ENCODE measurements at places on chromosomes 13 and 19.

GRCh38 chr13:110201114-110201513, 105.8 kb downstream of the COL4A1 start:
- DNase-seq, result no peak

DNA sequence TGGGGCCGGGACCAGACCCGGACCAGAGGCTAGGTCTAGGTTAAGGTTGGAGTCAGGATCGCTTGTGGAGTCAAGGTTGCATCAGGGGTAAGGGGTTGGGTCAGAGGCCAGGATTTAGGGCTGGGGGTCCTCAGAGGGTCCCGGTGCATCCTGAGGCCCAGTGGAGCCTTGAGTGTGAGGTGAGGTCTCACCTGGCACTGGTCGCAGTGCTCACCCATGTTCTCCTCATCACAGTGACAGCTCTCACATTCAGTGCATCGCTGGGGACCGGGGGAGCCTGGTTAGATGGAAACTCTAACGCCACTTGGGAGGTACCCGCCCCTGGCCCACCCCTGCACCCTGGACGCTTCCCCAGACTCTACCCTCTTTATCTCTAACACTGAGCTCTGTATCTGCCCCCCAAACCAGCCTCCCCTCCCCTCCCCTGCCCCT, 3.1 kb downstream of the HRC start:
- DNase-seq, result peak; percentile 54

GRCh38 chr13:65093357-65093756, 2136.8 kb downstream of the PCDH9 start:
- peak; percentile 10 for DNase-seq

DNA sequence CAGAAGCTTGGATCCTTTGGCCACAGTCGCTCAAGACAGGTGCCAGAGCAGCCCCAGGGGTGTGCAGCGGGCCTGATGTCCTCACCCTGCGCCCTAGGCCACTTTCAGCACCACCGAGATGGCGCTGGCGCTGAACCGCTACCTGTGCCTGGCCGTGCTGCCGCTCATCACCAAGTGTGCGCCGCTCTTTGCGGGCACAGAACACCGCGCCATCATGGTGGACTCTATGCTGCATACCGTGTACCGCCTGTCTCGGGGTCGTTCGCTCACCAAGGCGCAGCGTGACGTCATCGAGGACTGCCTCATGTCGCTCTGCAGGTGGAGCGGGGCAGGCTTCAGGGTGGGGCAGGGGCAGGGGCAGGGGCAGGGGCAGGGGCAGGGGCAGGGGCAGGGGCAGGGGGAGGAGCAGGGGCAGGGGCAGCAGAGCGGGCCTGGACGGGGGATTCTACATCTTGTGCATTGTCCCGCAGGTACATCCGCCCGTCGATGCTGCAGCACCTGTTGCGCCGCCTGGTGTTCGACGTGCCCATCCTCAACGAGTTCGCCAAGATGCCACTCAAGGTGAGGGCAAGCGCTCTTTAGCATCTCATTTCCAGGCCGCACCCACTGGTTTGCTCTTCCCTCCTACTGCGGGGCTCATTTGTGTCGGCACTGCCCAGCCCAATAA, 69.1 kb downstream of the RYR1 start:
- DNase-seq, result peak; percentile 34

DNA sequence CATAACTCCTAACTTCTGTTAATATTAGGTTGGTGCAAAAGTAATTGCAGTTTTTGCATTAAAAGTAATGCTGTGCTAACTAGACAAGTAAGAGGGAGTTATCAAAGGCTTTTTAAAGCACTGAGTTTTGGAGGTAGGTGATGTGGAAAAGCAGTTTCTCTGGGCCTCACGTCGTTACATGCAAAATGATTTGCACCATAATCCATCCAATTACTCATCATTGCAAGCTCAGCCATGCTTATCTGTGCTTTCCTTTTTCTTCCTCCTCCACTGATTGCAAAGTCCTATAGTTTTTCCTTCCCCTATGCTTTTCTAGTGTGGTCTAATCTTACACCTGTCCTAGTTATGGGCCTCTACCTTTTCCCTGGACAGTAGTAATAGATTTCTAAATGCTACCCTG, 35.4 kb upstream of the INTS6 start:
- DNase-seq, result no peak

DNA sequence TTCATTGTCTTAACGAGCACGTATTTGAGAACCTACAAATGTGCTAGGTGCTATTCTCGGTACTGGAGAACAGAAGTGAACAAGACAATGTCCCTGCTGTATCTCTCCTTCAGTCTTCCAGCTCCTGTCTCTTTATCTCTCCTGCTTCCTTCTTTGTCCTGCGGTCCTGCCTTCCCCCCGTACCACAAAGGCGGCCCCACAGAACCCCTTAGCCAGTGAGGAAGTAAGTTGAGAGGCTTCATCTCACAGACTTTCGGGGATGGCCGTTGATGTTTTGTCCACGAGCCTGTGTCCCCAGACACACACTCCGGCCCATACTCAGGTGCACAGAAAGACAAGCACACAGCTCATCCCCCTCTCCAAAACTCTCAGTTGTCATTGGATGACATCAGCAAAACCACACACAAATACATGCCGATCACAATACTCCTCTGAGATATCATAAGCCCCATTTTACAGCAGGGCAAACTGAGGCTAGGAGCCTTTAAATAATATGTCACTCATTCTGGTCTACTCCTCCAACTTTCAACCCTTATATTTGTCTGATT, 507 bp upstream of the SWSAP1 start:
- peak; percentile 37 for DNase-seq

DNA sequence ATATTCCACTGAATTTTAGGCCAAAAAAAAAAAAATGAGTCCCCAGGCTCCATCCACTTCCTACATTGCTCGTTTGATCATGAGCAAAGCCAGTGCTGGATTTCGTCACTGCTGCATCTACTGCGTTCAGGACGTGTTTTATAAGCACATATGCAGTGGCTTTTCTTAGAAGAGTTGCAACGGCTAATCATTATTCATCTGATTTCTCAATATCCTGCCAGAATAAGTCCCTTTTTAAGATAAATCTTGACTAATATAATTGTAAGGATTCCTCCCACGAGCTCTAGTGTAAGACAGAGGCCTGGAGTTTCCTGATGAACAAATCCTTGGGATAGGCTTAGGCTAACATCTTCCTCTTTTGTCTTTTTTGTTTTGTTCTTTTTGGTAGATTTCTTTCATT, 19.5 kb downstream of the FAM124A start:
- no peak for DNase-seq

DNA sequence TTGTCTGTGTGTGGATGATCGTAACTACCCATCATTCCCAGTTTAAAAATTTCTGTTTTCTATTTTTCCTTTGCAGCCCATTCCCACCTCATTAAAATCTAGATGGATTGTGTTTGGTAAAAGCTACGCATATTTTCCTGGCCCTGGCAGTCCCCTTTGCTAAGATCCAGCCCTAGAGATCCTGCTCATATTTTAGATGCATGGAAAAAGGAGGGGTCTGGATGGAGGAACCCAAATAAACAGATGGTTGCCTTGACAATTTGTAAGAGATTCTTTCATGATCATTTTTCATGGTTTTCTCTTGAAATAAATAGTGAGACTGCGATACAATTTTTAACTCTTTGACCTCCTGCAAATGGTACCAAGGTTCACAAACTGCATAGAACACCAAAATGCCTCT, 174.4 kb downstream of the SLC7A1 start:
- no peak for DNase-seq

- DNase-seq, result no peak
Measured at GRCh38 chr13:106568299-106569003, 514 bp upstream of the ARGLU1 start.

- no peak for DNase-seq
Measured at GRCh38 chr19:30916238-30916637, 433.0 kb downstream of the TSHZ3 start.

- DNase-seq, result no peak
Measured at GRCh38 chr13:31174018-31174417, 12.3 kb upstream of the HSPH1 start.

- DNase-seq, result no peak
Measured at GRCh38 chr13:45473627-45474026, 8.9 kb downstream of the COG3 start.

- DNase-seq, result peak; percentile 63
Measured at GRCh38 chr13:94709001-94709834, 3.1 kb downstream of the SOX21 start.

GRCh38 chr13:114268344-114269280, 12.8 kb upstream of the UPF3A start:
- peak; percentile 51 for DNase-seq

DNA sequence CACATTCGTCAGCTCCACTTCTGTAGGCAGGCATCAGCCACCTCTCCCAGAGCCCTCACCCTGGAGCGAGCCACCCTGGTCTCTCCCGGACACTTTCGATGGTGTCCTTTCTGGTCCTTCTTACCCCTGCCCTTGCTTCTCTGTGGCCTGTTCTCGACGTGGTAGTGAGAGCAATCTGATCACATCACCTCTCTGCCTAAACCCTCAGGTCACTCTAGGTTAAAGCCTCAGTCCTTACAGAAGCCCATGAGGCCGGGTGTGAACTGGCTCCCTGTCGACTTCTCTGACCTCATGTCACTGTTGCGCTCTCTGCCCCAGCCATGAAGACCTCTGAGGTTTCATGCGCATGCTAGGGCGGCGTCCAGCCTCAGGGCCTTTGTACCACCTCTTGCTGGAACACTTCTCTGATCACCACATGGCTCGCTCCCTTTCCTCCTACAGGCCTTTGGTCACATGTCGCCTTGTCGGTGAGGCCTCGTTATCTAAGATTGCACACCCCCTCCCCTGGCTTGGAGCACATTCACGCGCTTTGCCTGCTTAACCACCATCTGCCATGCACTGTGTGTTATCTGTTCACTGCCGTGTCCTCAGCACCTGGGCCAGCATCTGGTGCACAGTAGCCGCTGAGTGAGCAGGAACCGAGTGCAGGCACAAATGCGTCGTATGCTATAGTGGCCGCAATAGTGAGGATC, 101.5 kb downstream of the DPF1 start:
- DNase-seq, result no peak

GRCh38 chr13:51793570-51794271, 10.2 kb downstream of the DHRS12 start:
- peak; percentile 85 for DNase-seq

DNA sequence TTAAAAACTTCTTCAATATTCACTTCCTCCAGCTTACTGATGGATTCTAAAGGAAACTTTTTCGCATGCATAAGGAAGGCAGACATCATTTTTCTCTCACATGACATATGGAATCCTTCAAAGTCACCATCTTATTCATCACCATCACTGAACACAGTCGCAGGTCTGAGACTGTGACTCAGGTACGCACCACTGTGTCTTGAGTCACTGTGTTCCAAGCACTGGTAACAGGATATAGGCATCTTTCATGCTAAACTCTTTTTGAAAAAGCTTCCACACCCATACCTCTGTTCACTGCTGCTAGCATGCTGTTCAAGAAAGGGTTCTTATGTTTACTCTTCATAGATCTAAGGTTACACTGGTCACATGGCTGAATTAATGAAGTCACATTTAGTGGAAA, 67.0 kb upstream of the SIAH3 start:
- DNase-seq, result no peak

DNA sequence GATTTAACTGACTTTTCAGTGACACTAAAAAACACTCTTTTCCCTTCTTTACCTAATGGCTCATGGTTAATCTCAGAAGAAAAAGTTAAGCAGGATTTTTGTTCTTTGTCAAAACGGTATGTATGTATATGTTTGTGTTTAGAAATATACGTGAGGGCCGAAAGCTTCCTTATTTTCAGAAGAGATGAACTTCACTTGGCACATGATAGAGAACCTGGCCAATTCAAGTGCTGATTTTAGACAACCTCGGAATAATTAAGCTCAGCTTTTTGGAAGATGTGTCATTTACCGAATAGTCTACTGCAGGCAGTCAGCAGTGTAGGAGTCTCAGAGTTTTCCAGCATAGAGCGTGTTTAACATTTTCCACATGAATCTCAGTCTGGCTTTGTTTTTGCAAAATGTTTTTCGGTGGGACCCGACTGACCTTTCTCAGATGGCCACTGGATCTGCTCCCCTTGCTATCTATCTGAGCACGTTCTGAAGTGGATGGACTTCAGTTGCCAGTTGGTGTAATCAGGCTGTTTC, 4.6 kb downstream of the RNASEH2B start:
- peak; percentile 49 for DNase-seq

DNA sequence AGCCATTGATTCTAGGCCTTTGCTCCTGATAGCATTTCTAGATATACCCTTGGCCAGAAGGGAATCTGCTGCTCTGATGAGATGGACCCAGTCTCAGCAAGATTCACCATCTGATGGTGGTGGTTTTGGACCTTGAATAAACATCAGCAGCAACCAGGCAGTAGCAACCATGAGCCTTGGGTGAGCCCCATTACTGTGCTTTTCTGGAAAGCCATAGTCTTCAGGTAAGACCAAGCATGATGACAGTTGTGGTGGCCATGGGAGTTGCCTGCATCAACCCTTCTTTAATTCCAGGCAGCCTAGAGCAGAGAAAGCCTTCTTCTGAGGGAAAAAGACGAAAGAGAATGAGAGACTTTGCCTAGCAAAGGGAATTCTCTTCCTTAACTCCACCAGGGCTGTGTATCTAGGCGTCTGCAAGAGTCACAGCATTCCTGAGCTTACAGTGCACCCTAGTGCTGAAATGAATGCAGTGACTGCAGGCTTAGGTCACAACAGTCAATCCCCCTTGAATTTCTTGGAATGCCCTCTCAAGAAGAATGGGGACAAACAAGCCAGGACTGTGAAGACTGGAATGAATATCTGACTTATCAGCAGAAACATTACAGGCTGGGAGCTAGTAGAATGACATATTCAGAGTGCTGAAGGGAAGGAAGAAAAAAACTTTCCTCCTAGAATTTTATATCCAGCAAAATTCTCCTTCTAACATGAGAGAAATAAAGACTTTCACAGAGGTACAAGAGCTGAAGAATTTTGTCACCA, 942.4 kb upstream of the PCDH20 start:
- no peak for DNase-seq

DNA sequence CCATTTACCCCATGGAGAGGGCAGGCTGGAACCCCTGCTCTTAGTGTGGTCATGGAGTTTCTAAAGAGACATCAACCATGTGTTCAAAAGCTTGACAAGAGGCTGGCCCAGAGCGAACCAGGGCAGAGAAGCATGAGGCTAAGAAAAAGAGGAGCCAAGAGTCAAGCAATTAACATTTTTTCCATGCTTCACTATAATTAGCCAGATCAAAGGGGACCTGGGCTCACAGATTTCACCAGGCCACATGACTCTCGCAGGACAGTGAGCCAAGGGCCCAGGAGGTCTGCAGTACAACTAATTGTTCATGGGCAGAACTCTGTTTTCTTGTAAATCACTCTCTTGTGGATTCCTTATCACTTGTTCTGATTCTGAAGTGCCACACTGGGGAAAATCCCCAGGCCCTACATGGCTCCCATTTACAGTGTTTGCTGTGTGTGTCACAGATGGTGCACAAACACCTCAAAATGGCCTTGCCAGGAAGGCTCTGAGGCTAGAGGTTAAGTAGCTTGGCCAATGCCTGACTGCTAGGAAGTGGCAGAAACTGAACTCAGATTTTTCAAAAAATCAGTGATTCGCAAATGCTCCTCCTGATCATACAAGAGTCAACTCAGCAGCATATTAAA, 101.2 kb downstream of the LHFPL6 start:
- no peak for DNase-seq

Measured in osteoblast (primary cell).